Dermis blood vessel endothelial cell (primary cell): ENCODE measurements at places on chromosomes 5 and 9. TPM values are rescaled to one million over a fixed set of nuclear protein-coding genes. Genes with fewer than 3 reads are reported as not detected.
A peak's percentile ranks its signal among the peaks of the same experiment; 100 is the strongest.

DNA sequence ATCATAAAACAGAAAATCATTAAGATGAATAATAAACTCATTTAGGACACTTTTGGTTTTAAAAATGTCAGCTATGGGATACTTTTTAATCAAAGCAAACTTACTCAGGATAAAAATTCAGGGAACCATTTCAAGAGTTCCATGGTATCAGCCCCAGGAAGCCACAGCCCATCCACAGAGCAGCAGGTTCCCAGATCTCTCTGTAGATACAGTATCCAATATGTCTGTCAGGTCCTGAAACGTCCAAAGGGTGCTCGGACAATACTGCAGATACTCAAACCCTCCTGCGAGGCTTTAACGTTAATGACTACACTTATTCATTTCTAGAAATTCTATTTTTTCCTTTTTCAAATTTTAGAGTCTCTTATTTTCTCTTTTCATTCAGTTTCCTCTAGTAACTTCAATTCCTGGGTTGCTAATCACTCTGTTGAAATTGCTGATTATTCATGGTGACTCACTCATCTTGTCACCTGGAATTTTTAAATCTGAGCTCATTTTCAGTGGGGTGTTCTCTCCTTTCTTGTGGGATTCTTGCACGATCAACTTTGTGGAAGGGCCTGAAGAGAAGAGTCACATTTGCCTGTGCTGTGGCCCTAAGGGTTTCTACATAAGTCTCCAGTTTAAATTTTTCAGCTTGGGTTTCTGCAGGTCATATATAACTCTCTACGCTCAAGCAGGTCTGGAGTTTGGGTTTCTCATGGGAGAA, 435.8 kb downstream of the CTNND2 start:
- no peak for DNase-seq

- no peak for DNase-seq
Observed at GRCh38 chr5:90398726-90399125, 10.8 kb downstream of the CETN3 start.

DNA sequence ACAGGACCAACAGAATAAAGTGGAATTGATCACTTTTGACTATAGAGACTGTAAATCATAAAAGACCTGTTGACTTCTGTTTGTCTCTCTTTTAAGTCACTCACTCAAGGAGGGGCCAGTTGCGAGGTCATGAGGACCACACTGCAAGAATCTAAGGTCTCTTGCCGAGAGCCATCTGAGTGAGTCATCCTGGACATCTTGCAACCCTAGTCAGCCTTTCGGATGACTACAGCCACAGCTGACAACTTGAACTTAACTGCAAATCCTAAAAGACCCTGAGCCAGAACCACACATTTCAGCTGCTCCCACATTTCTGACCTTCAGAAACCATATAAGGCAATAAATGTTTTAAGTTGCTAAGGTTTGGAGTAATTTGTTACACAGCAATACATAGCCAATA, 129.7 kb upstream of the RAD23B start:
- no peak for DNase-seq

- DNase-seq: no peak
Observed at GRCh38 chr9:2059274-2059929, 44.3 kb downstream of the SMARCA2 start.

GRCh38 chr9:2012347-2012746, 2.8 kb upstream of the SMARCA2 start:
- no peak for DNase-seq

DNA sequence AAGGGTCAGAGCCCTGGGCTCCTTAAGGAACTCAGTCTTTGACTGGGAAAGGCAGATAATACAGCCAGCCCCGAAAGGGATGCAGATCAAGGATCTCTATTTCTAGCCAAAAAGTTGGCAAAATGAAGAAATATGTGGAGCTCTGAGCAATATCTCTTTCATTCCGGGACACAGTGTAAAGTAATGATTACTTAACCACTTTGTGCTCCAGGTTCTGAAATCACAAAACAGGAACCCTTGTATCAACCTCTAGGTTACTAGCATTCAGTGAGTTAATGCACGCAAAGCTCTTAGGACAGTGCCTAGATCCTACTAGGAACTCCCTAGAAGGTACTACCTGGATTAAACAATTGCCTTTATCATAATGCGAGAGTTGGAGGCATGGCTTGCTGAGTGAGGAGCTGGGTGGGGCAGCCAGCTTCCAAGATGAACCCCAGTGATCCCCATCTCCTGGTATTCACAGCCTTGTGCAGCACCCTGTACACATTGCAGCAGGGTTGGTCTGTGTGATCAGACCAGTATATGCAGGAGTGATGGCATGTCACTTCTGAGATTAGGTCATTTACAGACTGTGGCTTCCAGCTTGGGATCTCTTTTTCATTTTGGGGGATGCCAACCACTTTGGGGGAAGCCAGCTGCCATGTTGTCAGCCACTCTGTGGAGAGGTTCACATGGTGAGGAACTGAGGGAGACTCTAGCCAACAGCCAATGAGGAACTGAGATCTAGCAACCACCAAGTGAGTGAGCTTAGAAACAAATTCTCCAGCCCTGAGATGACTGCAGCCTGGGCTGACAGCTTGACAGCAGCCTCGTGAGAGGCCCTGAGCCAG, 103.1 kb upstream of the SLC44A1 start:
- DNase-seq: no peak

- no peak for DNase-seq
Observed at GRCh38 chr5:56233230-56233629, at the start of gene ANKRD55. Gene ANKRD55 (minus strand): TSS chr5:56233330. CDS start chr5:56232913, 417 bp downstream.

DNA sequence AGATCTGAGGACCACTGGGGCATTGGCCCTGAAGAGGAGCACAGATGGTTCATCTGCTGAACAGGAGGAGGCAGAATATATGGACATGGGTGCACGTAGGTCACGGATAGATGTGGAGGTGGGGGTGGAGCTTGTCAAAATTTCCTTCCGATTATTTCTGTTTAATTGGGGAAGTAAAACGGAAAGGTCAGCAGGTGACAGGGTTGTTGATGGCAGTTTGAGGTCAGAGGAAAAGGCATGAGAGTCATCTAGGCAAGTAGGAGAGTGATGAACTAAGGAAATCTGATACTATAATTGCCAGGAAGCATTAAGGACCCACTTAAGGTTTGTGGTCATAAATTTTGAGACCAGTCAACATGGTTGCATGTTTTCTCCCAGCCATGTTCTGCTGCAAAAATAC, 8.4 kb upstream of the FAM81B start:
- DNase-seq: no peak

FOXD4L5 gene
- total RNA-seq: 0.09 TPM in 1 of 2 replicates, not detected in the other

DNA sequence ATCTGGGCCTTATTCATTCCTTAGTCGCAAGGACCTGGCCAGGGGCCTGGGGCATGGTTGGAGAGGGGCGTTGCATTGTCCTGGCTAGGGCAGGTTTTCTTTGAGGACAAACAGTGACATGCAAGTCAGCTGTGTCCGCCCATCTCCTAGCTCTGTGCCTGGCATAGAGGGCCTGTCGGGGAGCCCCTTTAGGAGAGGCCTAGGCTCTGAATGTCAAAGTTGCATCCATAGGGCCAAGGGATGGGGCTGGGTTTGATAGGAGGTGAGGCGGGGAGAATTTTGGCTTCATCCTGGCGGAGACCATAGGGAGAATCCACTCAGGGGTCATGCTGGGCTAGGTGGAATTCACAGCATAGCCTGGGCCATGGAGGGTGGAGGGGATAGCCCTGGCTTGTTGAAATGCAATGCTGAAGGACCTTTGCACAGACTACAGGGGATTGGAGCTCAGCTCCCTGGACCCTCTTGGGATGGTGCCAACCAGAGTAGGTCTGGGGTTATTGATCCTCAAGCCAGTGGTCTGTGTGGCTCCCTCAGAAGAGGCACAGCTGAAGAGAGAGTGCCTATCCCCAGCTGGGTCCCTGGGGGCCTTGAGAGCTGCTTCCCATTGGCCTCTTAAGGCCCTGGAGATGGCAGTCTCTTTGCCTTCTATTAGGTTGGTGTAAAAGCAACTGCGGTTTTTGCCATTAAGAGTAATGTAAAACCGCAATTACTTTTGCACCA, 104.0 kb downstream of the RGS3 start:
- no peak for DNase-seq

DNA sequence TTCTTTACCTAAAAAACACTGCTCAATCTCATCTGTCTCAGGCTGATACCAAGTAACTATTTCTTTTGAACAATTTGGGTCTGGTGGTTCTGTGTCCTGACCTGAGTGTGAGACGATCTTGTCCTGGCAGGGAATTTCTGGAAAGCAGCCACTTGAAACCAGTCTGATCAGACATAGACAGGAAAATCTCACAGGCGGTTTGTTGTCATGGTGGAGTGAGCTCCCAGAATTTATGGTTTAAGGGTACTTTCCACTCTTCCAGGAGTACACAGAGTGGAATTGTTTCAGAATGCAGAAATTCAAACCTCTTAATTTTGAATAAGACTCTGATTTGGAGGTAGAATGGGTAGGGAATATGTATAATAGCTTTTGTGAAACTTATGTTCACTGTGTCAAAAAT, 268.2 kb downstream of the ISL1 start:
- peak; percentile 1 for DNase-seq

- DNase-seq: no peak
Observed at GRCh38 chr5:163505049-163505367, 411 bp upstream of the MAT2B start.

- peak; percentile 41 for DNase-seq
Observed at GRCh38 chr9:33166231-33167083, 679 bp downstream of the B4GALT1 start.

AJM1 gene
- 1.0 TPM in 2 replicates for total RNA-seq

- no peak for DNase-seq
Observed at GRCh38 chr5:127092690-127093089, 19.4 kb upstream of the C5orf63 start.

GRCh38 chr5:179241175-179241574, 104.1 kb downstream of the ADAMTS2 start:
- no peak for DNase-seq

DNA sequence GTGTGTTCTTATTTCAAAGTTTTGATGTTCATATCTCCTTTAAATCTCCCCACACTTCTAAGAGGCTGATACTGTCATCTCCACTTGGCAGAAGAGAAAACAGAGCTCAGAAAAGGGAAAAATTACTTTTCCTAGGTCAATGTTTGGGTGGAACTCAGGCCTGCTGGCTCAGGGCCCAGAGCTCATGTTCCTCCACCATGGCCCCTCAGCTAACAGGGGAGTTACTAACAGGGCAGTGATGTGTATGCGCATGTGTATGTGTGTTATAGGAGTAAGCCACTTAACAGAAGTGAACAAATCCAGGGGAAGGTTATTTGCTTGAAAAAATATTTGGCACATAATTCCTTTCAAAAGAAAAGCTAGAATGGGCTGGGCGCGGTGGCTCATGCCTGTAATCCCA, 2.5 kb downstream of the C1QTNF2 start:
- DNase-seq: no peak

GRCh38 chr9:34591248-34591916, 1.9 kb upstream of the CNTFR start:
- peak; percentile 89 for DNase-seq

GRCh38 chr5:173333925-173334661, 5.9 kb upstream of the STC2 start:
- DNase-seq: peak; percentile 65

SPATA31E1 gene
- not detected in 2 replicates for total RNA-seq

DNA sequence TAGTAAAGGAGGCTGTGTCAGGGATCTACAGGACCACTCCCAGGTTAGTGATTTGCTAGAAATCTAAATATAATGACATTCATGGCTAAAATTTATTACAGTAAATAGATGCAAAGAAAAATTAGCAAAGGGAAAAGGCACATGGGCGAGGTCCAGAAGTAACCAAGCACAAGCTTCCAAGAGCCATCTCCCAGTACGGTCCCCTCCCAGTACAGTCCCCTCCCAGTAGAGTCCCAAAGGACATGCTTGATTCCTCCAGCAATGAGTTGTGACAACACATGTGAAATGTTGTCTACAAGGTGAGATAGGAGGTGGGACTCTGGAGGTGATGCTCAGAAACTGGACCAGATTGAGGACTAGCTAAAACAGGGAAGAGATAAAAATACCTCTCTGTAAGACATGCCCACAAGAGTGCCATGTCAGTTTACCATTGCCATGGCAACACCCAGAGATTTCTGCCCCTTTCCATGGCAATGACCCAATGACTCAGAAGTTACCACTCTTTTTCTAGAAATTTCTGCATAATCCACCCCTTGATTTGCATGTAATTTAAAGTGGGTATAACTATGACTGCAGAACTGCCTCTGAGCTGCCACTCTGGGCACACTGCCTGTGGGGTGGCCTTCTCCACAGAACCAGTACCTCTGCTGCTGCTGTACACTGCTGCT, 27.9 kb upstream of the CEMIP2 start:
- DNase-seq: no peak

IRX2 gene
- total RNA-seq: 0.33 and 1.7 TPM in 2 replicates

GRCh38 chr9:88544245-88544644, 9.3 kb downstream of the NXNL2 start:
- DNase-seq: peak; percentile 70

SLC22A4 gene
- total RNA-seq: 4.7 and 4.8 TPM in 2 replicates

- DNase-seq: no peak
Observed at GRCh38 chr5:80995908-80996307, 35.7 kb downstream of the RASGRF2 start.

- peak; percentile 31 for DNase-seq
Observed at GRCh38 chr9:3898461-3899218, 372.8 kb upstream of the RFX3 start.

GRCh38 chr9:14231196-14231990, 82.5 kb downstream of the NFIB start:
- no peak for DNase-seq

MAT2B gene
- total RNA-seq: 89.9 and 107 TPM in 2 replicates

DNA sequence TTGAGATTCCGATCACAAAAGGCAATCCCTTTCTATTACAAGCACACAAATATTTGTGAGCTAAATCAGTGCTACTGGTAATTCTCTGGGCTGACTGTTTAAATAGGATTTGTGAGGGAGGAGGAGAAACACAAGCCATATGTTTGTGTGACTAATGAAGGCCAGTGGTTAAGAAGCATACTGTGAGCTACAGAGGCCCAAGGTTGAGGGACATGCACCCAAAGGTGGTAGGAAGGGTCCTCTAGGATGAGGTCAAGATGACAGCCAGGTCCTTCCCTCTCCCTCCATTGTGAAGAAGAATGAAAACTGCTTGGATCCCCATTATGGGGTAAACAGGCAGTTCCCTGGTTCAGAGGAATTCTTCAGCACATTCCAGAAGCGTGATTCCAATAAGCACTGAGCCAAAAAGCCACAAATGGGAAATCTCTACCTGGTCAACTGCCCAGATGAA, 83.9 kb downstream of the SPOCK1 start:
- peak; percentile 37 for DNase-seq
